Stimulated activated CD8-positive, alpha-beta memory T cell treated with anti-CD3 and anti-CD28 coated beads, Interleukin-15, amount 100 ng/mL, for 4 hours (primary cell): ENCODE measurements at places on chromosomes 12 and 14.

DNA sequence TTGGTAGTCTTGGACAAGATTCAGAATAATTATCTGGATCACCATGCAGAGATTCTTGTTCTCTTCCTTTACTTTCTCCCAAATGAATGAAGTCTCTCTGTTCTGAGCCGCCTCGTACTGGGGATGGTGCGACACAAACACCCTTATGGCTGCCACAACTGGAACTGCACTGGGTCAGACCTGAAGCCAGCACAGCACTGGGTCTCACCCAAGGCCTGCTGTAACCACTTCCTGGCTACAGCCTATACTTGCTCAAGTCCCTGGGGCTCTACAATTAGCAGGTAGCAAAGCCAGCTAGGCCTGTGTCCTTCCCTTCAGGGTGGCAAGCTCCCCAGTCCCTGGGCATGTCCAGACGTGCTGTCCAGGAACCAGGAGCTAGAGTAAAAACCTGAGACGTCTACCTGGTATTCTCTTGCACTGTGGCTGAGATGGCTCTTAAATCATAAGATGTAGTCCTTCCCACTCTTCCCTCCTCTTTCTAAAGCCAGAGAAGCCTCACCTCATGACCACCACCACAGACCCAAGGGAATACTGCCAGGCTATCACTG is 27.6 kb downstream of the IFNG start:
- DNase-seq = no peak

- DNase-seq = no peak
Measured at GRCh38 chr12:20109676-20110075, 258.7 kb upstream of the PDE3A start.

DNA sequence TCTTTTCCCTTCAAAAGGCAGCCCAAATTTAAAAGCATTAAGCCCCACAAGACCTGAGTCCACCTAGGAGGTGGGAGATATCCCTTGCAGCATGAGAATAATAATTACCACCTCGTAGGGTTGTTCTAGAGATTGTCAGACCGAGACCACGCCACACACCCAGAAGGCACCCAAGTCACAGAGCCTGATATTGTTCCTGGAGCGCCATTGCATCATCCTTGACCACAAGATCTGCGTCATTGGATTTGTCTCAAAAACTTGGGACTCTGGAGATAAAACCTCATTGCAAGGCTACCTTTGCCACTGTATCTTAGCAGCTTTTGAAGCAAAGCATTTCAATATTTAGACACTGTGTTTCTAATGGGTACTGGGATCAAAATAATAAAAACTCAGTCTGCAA is 29.4 kb upstream of the PPP2R5C start:
- no peak for DNase-seq

GRCh38 chr12:93892423-93893268 is 215.5 kb downstream of the CRADD start:
- DNase-seq = no peak

DNA sequence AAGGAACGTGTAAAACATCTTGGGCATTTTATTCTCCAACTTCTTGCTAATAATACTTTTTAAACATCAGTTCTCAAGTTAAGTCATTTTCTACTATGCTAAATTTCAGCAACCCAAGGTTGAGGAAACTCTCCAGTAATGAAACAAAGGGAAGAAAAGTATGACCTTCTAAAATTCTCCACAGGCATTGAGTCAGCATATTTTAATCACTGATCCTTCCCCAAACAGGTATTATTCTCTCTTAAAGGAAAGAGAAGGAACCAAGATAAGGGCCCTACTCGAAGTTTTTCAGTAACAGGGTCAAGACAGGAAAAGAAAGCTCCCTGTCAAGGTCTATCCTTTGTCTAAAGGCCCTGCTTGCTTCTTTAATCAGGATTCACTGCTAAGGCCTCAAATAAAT is 3.0 kb downstream of the KICS2 start:
- DNase-seq = no peak

DNA sequence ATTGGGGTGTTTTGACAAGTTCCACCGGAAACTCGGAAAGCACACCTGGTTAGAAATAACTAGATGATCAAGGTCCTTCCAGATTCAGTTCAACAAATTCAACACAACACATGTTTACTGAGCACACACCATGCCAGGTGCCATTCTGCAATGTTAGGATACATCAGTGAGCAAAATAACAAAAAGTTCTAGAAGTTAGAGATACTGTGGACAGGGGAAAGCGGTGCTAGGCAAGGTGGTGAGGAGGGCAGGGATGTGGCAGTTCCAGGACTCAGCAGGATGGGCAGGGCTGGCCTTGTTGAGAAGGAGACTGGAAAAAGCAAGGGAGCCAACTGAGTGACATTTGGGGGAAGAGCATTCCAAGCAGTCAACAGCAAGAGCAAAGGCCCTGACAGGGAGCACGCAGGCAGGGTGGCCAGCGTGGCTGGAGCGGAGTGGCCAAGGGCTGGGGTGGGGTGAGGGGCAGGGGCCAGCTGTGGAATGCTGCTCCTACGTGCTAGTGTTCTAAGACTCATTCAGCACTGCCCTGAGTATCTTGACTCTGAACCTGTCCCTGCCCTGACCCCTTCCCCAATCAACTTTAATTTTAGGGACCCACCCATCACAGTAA is 19.4 kb upstream of the FAIM2 start:
- DNase-seq = no peak

DNA sequence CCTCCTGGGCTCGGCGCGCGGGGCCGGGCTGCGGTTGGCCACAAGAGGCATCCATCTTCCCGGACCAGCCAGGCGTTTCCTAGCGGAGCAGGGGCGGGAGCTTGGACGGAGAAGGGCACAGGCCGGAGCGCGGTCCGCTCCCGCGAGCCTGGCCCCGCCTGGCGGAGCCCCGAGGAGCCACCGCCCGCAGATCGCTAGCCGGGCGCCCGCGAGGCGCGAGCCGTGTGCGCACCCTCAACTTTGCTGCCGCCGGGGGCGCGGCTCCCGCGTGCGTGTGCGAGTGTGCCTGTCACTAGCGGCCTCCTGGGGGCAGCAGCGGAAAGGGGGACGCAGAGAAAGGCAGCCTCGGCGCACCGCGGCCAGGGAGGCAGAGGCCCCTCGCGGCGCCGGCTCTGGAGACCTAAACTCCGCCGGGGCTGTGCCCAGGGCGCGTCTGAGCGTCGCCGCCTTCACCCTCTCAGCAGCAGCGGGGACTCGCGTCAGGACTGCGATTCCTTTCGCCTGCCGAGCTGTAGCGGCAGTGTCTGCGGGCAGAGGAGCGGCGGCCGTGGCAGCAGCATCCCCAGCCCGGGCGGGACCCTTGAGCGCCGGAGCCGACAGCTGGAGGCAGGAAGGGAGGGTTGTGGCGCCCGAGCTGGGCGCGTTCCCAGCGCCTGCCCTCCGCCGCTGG is 644 bp upstream of the SRGAP1 start:
- DNase-seq = peak; percentile 50

- DNase-seq = no peak
Measured at GRCh38 chr14:69117020-69117767, 35.7 kb downstream of the DCAF5 start.

DNA sequence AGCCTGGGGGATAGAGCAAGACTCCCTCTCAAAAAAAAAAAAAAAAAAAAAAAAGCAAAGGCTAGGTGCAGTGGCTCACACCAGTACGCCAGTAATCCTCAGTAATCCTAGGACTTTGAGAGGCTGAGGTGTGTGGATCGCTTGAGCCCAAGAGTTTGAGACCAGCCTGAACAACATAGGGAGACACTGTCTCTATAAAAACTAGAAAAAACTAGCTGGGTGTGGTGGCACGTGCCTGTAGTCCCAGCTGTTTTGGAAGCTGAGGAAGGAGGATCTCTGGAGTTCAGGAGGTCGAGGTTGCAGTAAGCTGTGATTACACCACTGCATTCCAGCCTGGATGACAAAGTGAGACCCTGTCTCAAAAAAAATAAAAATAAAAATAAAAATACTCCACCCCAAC is 8.9 kb upstream of the RBM25 start:
- DNase-seq = no peak

- DNase-seq = no peak
Measured at GRCh38 chr14:49405291-49405690, 180.9 kb downstream of the RPS29 start.

DNA sequence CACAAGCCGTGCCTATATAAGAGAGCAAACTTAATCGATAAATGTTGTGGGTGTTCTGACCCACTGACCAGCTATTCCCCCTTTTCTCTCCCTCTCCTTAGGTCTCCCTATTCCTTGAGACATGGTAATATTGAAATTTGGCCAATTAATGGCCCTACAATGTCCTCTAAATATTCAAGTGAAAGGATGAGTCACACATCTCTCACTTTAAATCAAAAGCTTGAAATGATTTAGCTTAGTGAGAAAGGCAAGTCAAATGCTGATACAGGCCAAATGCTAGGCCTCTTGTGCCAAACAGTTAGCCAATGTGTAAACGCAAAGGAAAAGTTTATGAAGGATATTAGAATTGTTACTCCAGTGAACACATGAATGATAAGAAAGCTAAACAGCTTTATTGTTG is 102.2 kb upstream of the CPNE8 start:
- DNase-seq = no peak

GRCh38 chr14:45897439-45897838 is 644.4 kb upstream of the MIS18BP1 start:
- no peak for DNase-seq

DNA sequence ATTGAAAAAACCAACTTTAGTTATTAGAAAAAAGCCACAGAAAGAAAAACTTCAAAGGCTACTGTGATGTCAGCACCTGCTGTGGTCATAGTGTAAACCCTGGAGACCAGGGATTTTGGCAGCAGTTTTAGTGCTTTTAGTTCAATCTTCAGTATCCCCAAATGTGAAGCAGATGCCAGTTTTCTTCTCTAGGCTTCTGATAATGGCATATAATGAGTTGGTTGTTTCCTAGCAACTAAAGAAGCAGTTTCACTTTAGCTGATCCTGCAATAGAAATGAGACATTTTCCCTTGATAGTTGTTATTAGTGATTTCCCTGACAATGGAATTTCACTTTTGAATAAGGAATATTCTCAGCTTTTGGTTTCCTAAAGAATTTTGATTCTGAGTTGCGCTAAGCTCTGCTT is 131.2 kb downstream of the NUBPL start:
- DNase-seq = no peak

DNA sequence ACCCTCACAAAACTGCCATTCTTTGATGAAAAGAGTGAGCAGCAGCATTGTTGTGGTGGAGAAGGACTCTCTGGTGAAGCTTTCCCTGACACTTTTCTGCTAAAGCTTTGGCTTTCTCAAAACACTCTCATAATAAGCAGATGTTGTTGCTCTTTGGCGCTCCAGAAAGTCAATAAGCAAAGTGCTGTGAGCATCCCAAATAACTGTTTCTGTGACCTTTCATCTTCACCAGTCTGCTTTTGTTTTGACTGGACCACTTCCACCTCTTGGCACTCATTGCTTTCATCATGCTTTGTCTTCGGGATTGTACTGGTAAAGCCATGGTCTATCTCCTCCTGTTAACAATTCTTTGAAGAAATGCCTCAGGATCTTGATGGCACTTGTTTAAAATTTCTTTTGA is 424.7 kb upstream of the TMPO start:
- DNase-seq = no peak

- no peak for DNase-seq
Measured at GRCh38 chr12:14935031-14935430, 3.3 kb downstream of the ERP27 start.
